ENCODE measurements at places on chromosomes 7 and 10. TPM values are rescaled to one million over a fixed set of nuclear protein-coding genes. Genes with fewer than 3 reads are reported as not detected.

ANKMY2 gene
- total RNA-seq = 11.2 TPM

PAX4 gene
- not detected for total RNA-seq

MYL7 gene
- total RNA-seq = not detected

OR2A1 gene
- not detected for total RNA-seq

ARHGAP22 gene
- 23.8 TPM for total RNA-seq

CAPZA2 gene
- total RNA-seq = 292 TPM

RBP3 gene
- total RNA-seq = not detected
